ENCODE measurements at places on chromosomes 5 and 9.

GRCh38 chr9:79610791-79611614 is 39.2 kb downstream of the TLE4 start:
- DNase-seq = no peak

DNA sequence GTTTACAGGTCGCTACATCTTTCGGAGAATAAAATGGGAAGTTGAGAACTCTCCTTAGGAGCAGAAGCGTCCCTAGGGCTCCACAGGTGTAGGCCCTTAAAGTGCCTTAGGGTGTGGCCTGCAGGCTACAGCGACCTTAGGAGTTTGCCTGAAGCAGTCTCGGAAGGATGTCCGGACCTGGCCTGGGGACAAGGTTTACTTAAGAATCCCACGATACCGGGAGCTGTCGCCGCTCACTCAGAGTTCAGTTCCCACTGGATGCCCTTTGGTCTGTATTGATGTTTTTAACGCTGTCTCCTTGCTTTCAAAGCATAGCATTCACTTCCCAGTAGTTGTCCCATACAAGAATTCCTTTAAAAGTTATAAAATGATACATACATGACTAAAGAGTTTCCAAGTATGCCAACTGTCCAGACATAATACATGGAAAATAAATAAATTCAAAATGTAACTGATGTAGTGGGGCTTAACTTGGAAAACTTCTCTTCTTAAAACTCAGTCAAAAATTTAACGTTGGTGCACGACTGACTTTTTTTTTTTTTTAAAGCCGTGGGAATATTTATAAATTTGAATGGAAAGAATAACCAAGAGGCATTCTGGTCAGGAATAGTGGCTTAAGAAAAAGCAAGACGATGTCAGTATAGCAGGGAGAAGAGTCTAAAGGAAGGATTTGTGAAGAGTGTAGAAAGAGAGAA is 848 bp downstream of the RAD50 start:
- peak; percentile 59 for DNase-seq

DNA sequence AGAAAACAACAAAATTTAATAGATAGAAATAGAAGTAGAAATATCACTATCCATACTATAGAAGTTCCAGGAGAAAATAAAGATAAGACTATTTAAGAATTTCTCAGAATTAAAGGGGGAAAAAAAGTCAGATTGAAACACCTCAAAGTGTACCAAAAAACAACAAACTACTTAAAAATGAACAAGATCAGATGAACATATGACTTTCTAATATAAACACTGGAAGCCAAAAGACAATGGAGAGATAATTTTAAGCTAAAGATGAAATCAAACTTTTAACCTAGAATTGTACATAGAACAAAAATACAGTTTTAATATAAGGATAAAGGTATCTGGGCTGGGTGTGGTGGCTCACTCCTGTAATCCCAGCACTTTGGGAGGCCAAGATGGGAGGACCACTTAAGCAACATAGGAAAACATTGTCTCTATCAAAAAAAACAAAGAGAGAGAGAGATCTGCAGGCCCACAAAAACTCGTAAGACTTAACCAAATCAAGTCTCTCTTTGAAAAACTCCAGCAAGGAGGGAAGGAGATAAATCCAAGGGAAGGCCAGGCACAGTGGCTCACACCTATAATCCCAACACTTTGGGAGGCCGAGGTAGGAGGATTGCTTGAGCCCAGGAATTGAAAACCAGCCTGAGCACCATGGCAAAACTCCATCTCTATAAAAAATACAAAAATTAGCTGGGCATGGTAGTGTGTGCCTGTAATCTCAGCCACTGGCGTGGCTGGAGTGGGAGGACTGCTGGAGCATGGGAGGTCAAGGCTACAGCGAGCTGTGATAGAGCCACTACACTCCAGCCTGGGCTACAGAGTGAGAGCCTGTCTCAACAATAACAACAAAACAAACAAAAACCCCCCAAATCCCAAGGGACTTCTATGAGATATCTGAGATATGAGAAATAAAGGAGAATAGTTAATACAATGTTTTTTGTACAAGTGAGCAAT is 32.4 kb downstream of the ABHD17B start:
- DNase-seq = no peak

DNA sequence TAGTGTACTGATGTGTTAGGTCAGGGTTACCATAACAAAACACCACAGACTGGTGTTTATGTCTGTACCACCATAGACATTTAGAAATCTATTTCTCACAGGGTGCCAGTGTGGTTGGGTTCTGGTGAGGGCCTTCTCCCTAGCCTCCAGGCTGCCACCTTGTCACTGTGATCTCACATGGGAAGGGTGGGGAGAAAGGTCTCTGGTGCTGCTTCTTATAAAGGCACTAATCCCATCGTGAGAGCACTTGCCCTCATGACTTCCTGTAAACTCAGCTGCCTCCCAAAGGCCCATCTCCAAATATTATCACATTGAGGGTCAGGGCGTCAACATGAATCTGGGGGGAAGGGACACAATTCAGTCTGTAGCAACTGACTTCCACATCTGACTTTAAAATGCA is 49.8 kb downstream of the PIK3R1 start:
- DNase-seq = peak; percentile 29

DNA sequence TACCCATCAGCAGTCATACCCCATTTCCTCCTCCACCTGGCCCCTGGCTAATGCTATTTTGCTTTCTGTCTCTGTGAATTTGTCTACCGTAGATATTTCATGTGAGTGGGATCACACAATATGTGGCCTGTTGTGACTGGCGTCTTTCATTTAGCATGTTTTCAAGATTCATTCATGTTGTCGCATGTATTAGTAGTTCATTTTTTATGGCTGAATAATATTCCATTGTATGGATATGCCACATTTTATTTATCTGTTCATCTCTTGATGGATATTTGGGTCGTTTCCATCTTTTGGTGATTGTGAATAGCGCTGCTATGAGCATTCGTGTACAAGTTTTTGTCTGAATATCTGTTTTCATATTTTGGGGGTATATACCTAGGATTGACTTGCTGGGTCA is 33.9 kb downstream of the PSD2 start:
- no peak for DNase-seq

DNA sequence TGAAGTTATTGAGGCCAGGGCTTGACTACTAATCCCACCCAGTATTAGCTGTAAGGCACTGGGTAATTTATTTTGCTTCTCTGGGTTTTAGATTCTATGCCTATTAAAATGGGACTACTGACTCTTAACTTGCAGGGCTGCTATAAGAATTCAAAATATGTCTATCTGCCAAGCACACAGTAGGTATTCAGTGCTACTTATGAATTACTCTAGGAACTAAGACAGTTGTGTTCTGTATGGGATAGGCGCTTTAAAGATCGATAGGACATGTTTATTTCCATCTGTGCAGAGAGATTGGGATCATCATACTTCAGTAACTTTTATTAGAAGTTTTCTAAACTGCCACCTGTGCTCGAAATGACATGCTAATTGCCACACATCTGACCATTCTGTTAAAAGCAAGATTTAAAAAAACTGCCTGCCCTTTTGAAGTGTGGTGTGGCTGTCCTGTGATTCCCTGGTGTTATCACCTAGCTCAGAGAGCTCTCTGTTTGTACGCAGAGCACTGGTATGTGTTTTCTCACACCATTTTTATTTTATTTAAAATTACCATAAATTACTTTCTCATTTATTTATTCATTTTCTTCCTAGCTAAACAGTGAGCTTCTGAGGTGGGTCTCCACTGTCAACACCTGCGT is 58.7 kb downstream of the FYB1 start:
- DNase-seq = no peak

GRCh38 chr9:91856419-91856818 is 93.6 kb downstream of the ROR2 start:
- peak; percentile 29 for DNase-seq

DNA sequence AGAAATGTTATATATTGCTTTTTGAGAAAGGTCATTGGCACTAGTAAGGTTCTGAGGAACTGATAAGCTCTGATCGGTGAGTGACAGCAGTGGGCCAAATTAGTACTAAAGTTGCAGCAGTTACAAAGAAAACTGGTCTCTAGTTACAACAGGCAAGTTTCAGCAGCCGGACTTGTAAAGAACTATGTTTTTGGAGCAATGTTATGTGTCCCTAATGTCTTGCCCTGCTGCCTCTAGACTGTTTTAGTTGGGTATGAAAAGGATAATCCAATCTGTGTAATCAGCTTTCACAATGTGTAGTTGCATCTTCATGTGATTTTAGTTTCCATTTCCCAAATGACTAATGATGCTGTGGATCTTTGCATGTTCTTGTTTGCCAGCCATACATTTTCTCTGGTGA is 113.5 kb downstream of the CAMK4 start:
- DNase-seq = peak; percentile 79
